ENCODE measurements at places on chromosomes 2 and 18.

- no peak for DNase-seq
Measured at GRCh38 chr18:38454764-38455469, 889.3 kb upstream of the CELF4 start.

DNA sequence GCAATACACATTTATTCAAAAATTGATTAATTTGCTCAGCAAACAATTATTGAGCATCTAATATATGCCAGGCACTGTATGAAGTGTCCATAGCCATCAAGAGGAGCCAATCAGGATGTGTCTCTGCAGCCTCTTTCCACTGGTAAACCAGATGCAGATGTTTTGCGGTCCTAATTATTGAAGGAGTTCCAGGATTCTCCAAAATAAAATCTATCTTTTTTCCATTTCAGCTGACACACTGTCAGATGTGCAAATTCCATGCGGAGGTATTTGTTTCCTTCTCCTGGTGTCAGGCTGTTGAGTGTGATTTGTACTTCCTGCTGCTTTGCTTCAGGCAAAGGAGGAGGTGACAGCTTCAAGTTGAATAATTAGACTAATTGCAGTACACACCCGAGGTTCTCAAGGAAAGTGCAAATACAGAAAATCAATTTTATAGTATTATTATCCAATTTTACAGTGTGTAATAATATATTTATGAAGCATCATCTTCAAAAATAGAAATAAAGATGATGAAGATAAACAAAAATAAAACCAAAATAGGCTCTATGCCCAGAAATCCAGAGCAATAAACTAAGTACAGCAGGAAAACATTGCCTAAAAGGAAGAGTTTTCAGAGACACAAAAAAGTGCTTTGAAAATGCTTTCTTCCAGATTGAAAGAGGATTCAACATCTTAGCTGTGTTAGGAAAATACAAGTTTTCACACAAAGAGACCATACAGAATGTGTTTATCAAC, 1352.9 kb upstream of the CHAC2 start:
- no peak for DNase-seq

- no peak for DNase-seq
Measured at GRCh38 chr2:97844311-97844859, 131.0 kb downstream of the ZAP70 start.

- DNase-seq = no peak
Measured at GRCh38 chr2:25881764-25882163, 3.5 kb upstream of the ASXL2 start.

DNA sequence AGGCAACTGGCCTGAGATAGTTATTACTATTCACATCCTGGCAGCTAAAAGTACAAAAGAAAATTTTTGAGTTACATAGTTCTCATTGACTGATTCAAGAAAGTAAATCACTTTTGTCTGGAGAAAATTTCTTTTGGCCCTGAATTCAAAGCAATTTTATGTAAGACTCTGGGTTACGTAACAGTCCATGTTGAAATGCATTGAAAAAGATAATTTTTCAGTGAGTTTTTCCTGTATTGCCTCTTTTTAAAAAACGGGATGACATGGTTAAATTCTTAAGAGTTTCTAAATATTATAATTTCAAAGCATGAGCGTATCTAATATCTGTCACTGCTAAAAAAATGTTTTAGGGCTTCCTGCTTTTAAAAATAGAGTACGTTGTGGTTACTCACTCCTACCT, 72.7 kb downstream of the ANKRD12 start:
- peak; percentile 65 for DNase-seq

All from inflammatory macrophage treated with lipopolysaccharide for 4 hours (primary cell).